ENCODE measurements at places on chromosomes 5 and 9.

- DNase-seq, result no peak
Observed at GRCh38 chr9:38164659-38165221, 95.7 kb upstream of the SHB start.

GRCh38 chr5:131150408-131150807 is 14.6 kb downstream of the HINT1 start:
- DNase-seq, result no peak

- no peak for DNase-seq
Observed at GRCh38 chr9:137178201-137178938, 6.5 kb upstream of the TMEM210 start.

DNA sequence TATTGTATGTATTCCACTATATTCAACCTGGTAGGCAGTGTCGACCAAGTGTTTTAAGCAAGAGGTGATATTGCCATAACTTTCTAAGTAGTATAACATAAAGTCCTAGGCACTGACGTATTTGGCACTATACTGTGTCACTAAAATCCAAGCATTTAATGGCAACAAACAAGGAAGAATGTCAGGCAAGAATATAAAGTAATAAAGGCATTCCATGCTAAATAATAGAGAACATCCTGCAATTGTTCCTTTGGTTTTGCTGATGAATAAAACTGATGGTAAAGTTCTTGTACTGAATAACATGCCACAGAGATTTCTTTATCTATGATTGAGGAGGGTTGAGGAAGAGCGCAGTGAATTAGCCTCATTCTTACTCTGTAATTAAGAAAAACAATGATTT is 256.9 kb downstream of the HINT1 start:
- no peak for DNase-seq

DNA sequence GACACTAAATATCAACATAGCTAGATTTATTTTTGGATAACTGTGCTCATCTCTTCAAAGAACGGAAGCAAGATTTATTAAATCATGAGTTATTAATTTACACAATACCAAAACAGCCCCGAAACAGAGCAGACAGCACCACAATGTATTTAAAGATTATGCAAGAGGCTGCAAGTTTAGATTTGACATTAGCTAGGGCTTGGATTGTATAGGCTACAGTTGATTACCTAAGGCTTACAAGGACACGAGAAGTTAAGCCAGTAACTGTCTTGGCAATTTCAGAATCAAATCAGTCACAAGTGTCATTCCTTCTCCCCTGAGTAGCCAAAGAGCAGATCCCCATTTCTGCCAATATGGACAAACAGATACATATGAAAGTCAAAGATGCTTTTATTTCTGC is 152.6 kb downstream of the MED27 start:
- DNase-seq, result no peak

GRCh38 chr5:110478895-110479294 is 247.6 kb downstream of the TMEM232 start:
- DNase-seq, result peak; percentile 70

GRCh38 chr5:3350781-3351180 is 244.9 kb upstream of the IRX1 start:
- DNase-seq, result no peak

- DNase-seq, result no peak
Observed at GRCh38 chr9:116189683-116190082, 36.1 kb downstream of the PAPPA start.

- no peak for DNase-seq
Observed at GRCh38 chr5:52811067-52811749, 23.5 kb downstream of the ITGA1 start.

GRCh38 chr5:176360894-176361436 is 599 bp downstream of the KIAA1191 start:
- no peak for DNase-seq

DNA sequence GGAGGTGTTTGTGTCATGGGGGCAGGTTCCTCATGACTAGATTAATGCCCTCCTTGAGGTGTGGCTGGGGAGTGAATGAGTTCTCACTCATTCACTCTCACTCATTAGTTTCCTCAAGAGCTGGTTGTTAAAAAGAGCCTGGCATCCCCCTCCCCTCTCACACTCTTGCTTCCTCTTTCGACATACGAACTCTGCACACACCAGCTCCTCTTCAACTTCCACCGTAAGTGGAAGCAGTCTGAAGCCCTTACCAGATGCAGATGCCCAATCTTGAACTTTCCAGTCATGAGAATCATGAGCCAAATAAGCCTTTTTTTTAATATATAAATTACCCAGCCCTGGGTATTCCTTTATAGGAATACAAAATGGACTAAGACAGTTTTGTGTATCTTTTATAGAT is 82.5 kb downstream of the SPRY4 start:
- DNase-seq, result no peak

GRCh38 chr9:127139071-127139731 is 16.8 kb upstream of the ANGPTL2 start:
- no peak for DNase-seq

GRCh38 chr5:41559184-41559583 is 48.8 kb upstream of the PLCXD3 start:
- no peak for DNase-seq

DNA sequence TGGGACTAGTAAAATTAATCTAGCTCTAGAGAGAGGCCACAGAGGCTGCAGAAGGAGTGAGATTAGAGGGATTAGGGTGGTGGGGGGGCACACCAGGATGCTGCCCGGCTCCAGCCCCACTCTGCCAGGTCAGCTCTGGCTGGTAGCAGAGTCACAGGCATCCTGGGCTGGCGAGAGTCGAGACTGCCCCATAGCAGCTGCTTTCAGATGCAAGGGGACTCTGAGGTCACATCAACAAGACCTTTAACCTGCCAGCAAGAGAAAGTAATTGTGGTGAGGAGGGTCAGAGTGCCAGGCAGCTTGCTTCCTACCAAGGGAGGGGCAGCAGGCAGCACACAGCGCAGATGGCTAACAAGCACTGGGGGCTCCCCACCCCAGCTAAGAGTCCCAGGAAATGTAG is 7.5 kb downstream of the EPB41L4B start:
- DNase-seq, result no peak

DNA sequence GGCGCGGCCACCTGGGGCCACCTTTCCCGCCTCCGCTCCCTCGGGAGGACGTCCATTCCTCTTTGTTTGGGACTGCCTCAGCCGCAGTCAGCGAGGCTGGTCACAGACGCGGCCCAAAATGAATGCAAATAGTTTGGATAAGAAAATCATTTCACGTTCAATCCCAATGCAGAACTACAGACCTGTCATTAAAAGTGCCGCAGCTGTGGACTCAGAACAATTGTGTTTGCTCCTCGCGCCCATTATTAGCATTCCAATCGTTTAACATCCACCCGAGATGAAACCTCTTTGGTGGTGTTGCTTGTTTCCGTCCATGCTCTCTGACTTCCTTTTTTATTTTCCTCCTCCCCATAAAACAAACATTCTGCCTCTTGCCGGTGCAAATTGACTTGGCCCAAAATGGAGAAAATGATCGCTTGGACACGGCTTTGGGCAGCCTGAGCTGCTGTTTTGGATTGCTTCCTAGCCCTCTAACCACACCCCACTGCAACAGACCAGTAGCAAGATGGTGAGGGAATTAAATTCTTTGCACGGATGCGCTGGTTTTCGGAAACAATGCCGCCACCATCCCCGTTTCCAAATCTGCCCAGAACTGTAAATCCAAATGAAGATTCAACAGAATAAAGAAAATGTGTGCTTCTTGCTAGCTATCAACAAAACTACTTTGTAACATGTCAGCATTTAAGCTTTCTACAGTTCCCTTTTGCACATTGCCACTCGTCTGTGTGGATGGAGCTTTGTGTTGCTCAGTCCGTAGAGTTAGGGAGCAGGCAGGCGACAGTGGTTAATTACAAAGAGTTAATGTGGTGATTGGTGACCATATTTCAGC is 784 bp downstream of the NLN start:
- no peak for DNase-seq

DNA sequence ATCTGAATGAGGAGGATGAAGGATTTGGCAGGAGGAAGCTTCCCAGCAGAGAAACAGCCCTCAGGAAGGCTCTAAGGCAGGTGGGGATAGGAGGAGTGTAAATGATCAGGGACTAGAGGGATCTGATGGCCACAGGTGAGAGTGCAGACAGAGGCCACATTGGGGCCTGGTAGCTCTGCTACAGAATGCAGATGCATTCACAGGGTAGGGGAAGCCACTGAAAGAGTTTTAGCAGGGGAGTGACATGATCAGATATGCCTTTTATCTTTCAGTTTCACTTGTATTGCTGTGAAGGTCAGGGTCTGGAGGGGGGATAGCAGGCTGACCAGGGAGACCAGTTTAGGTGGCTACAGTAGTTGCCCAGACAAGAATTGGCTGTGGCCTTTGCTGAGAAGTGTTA is 3.0 kb downstream of the TXNDC15 start:
- DNase-seq, result no peak

DNA sequence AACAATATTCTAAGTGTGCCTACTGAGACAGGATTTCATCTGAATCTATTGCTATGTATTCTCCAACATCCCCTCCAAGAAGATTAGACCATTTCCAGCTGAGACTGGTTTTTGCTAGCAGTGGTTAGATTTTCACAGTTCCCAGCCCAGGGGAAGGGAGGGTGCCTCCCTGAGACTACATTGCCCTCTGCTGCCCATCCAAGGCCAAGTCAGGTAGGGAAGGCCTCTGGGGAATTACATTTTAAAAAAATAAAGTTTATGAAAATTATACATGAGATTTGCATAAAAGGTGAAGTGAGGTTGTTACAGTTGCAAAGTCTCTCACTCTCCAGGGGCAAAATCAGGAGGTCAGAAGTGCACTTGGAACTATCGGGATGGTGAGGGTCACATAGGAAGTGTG is 28.0 kb upstream of the SYK start:
- no peak for DNase-seq

GRCh38 chr9:21836437-21837161 is 34.2 kb downstream of the MTAP start:
- DNase-seq, result peak; percentile 94

DNA sequence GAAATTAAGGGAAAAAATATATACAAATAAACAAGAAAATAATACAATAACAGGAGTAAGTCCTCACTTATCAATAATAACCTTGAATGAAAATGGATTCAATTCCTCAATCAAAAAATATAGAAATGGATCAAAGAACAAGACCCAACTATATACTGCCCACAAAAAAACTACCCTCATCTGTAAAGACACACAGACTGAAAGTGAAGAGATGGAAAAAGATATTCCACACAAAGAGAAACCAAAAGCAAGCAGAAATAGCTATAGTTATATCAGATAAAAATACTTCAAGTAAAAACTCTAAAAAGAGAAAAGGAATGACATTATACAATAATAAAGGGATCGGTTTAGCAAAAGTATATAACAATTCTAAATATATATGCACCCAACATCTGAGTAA is 66.5 kb downstream of the KIAA0825 start:
- DNase-seq, result no peak

GRCh38 chr9:34898846-34899245 is 59.2 kb upstream of the PHF24 start:
- no peak for DNase-seq

DNA sequence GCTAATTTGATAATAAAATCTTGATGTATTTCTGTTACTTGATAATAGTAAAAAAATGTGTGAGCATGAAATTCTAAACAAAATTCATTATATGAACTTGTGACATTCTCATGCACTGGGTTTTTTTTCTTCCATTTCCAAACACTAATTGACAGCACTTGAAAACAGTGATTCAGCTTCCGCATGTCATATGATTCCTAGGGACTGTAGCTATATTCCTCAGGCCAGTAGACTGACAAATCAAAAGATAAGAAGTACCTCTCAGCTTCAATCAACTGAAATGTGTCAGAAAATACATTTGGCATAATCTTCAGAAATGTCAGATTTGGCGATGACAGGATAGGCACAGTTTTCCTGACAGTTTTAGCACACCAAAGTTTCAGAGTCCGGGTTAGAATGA is 52.5 kb downstream of the EFNA5 start:
- DNase-seq, result no peak

DNA sequence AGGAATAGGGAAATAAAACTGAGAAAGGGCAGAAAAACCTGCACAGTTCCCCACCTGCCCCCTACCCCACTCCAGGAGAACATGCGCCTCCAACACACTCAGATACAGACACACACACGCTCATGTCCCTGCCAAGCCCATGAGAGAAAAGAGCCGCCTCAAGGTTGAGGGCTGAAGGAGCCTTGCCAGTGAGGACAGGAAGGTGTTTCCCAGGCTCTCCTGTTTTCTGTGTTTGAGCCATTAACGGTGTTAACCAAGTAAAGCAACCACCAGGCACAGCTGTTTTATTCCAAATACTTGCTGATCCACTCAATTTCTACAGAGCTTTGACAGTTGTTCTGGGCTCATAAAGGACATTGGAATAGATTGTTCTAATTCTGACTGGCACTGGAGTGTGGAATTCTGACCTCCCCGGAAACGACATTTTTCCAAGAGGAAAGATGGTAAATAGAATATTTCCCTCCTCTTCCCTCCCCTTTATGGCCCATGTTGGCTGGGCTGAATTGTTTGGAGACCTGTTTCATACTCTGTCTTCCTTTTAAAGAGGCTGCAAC is 238.0 kb downstream of the DMAC1 start:
- DNase-seq, result no peak

GRCh38 chr5:161734741-161735140 is 49.2 kb downstream of the GABRA6 start:
- DNase-seq, result no peak

DNA sequence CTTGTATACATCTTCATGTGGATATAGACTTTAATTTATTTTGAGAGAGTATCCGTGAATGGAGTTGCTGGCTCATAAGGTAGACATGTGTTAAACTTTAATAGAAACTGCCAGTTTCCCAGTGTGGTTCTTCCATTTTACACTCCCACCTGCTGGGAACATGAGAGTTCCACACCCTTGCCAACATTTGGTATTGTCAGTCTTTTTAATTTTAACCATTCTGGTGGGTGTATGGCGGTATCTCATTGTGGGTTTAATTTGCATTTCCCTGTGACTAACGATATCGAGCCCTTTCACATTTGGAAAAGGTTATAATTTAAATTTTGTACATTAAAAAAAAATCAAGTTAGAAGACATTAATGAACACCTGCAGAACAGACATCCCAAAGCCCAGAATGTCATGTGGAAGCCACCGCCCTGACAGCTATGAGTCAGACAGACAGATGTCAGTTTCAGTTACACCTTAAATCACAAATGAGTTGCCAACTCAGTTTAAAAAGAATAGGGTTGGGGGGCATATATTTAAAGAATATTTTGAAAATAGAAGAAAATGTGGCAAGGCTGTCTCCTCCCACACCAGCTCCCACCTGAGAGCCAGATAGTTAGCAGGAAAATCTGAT is 36.9 kb downstream of the ANKRD33B start:
- no peak for DNase-seq

- no peak for DNase-seq
Observed at GRCh38 chr9:131534721-131535237, 3.7 kb upstream of the UCK1 start.

GRCh38 chr9:75046725-75047345 is 18.7 kb upstream of the CARNMT1 start:
- DNase-seq, result no peak

DNA sequence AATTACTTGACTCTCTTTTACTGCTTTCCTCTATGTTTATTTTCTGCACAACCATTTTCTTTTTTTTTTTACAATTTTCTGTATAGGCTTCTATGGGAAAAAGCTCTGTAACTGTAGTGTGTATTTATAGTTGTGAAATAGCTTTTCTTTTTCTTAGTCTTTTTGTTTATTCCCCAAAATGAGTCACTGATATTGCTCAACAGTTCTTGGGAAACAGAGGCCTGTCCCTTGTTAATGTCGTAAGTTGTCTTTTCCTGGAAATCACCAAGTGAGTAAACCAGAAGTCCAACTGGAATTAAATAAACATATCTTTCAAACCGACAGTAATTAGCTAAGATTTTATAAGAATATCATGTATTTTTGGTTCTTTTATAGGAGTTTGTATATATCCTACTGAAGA is 325.1 kb upstream of the PRR16 start:
- peak; percentile 75 for DNase-seq
